ELF-1 (cell line): ENCODE measurements at places on chromosomes 3 and 15.

- DNase-seq: peak; percentile 83
Measured at GRCh38 chr3:119034256-119035013, at the start of gene IGSF11. IGSF11 (minus strand) TSS chr3:119034846; CDS start chr3:119034582, 264 bp downstream.

DNA sequence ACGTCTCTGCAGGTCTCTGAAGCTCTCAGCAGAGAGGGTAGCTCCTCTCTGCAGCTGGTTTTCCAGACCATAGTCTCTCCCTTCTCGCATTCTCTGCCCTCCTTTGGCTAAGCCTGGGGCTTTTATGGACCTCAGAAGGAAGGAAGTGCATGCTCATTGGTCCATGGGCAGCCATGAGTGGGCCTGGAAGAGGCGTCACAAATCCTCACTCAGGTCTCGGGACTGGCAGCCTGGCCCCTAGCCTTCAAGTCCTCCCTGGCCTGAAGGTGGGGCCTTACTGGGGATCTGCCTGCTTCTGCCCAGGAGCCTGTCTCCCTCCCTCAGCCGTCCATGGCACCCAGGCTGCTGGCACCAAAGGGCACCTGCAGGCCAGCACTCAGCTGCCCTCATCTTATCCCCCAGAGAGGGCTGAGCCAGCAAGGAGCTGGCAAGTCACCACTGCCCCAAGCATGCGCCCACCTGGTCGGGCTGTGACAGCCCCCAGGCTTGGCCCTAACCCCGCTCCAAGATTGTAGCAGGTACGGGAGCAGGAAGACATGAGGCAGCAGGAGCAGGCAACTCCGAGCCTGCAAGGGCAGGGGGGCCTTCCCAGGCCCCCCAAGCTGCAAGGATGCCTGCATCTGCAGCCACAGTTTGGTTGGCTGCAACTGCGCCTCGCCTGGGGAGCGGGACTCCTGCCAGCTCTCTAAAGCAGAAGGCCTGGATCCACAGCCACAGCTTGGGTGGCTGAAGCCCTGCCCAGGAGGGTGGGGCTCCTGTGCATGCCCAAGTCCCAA lies 37.4 kb downstream of the GHSR start:
- DNase-seq: no peak

GRCh38 chr3:179186426-179186825 lies 38.3 kb downstream of the PIK3CA start:
- DNase-seq: no peak

- no peak for DNase-seq
Measured at GRCh38 chr3:11002371-11002807, 9.8 kb downstream of the SLC6A1 start.

DNA sequence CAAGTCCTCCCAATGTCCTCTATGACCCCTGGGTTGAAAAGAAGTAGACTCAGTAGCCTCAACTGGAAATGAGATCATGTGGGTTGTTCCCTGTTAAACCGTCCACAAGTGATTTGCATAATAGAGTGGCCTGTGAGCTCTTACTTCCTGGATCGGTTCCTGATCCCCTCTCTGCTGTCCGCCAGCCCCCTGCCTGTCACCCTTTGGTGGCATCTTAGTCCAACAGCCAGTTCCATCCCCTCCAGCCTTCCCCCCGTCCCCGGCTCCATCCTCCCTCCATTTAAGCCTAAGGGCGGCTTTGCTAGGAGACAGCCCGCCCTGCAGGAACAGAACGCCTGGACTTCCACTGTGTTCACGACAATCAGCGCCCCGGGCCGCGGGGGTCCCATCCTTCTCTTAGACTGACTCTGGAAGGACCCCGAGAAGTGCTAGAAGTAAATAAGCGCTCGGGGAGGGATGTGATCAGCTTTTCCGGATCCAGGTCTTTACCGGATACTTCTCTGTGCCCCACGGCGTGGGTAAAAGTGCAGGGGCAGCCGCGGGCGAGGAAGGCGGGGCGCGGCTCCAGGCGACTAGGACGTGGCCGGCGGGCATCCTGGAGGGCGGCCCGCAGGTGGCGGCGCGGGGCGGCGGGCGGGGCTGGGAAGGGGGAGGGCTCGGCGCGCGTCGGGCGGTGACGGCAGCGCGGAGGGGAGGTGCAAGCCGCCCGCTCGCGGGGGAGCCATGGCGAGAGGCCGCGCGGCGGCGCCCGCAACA lies 51.2 kb upstream of the ULK4 start:
- peak; percentile 59 for DNase-seq
